LNCaP clone FGC (cell line): ENCODE measurements at places on chromosomes 5 and 9.

- no peak for DNase-seq
These were observed 22.5 kb downstream of the TRPM6 start for GRCh38 chr9:74865177-74865576.

- no peak for DNase-seq
These were observed 179.6 kb downstream of the ZNF462 start for GRCh38 chr9:107042606-107043005.

- DNase-seq = no peak
These were observed 37.0 kb downstream of the ADAMTS12 start for GRCh38 chr5:33854733-33855151.

- DNase-seq = no peak
These were observed 363 bp upstream of the SLC25A48 start for GRCh38 chr5:135833961-135834638.

GRCh38 chr9:121233906-121234831 is 32.5 kb upstream of the RAB14 start:
- peak; percentile 6 for DNase-seq

GRCh38 chr5:122421374-122422079 is 109.5 kb downstream of the SNCAIP start:
- no peak for DNase-seq

GRCh38 chr5:53337827-53338226 is 142.6 kb upstream of the FST start:
- DNase-seq = no peak

- DNase-seq = no peak
These were observed 12.1 kb upstream of the ORM1 start for GRCh38 chr9:114310471-114311450.

DNA sequence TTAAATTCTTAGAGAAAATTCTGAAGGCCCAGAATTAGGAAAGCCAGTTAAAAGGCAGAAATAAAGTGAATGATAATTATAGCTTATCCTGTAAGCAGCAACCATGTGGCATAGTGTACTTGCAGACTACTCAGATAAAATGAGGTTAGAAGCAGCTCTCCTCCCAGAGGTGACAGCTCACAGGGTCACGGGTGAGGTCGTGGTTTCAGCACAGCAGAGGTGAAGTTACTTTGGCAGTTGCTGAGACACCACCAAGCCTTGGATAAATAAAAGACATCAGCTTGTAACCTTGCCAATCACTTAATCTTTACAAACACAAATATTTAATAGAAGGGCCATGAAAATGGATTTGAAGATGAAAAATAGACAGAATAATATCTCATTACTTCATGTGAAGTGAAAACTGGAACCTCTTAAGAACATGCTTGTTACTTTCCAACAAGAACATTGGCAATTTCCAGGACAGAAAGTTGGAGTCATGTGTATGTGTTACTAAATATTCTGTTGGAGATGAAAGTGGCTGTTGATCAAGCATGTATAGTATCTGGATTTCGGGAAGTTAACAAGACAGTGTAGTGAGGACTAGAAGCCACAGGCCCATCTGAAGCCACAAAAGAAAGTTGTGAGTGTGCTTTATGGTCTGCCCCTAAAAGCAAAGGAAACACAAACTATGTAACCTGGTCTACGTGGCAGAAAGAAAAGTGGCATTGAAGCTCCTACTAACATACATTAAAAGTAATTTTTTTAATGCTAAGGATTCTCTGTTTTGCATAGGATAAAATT is 134.4 kb downstream of the ERCC6L2 start:
- DNase-seq = peak; percentile 69

DNA sequence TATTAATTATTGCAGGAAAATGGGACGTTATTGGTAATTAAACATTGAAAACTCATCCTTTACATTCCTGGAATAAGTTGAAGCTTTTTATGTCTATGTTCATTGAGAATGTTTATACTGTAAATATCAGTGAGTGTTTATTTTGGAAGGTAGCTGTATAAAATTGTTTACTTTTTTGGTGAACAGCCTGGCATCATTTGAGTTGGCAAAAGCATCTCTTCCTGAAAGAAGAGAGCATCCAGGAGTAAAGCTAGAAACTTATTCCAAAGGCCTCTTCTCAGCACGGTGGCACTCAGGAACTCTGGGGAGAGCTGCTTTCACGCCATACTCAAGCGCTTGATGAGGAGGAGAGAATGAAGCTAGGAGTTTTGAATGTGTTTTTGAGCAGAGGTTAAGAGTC is 79.9 kb downstream of the GAPVD1 start:
- DNase-seq = peak; percentile 95
